HEK293T (cell line): ENCODE measurements at places on chromosomes 4 and X.
A peak's percentile ranks its signal among the peaks of the same experiment; 100 is the strongest.

DNA sequence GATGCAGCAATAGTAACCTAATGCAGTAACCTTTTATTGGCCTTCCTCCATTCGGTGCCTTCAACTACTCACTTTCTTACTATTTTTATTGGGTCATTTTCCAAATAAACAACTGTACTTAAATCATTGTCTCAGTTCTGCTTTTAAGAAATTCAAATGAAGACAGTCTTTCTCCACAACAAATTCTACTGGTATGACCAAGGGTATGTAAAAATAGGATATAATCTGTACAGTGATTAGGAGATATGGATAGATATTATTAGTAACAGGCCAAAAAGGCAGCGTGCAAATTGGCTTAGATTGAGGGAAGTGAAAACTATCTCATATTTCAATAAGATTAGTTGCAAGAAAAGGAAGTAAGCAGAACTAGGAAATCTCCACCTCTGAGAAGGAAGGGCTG is 177.4 kb upstream of the PPP1R2C start:
- DNase-seq, result no peak

GRCh38 chr4:70114096-70114495 is 39.9 kb upstream of the PRR27 start:
- no peak for DNase-seq

- no peak for DNase-seq
Measured at GRCh38 chr4:11106759-11107158, 321.9 kb downstream of the HS3ST1 start.

- DNase-seq, result no peak
Measured at GRCh38 chr4:184769141-184769765, 35.4 kb upstream of the CENPU start.

GRCh38 chr4:113358784-113359183 is 309.3 kb downstream of the ANK2 start:
- DNase-seq, result no peak

DNA sequence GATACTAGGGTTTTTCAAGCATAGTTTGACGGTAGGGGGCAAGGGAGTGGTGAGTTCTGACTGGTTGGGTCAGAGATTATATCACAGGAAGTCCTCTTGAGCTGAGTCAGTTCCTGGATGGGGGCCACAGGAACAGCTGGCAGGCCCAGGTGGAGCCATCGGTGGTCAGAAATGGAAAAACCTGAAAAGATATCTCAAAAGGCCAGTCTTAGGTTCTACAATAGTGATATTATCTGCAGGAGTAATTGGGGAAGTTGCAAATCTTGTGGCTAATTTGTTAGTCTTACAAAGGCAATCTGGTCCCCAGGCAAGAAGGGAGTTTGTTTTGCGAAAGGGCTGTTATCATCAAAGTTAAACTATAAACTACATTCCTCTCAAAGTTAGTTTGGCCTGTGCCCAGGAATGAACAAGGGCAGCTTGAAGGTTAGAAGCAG is 159.3 kb downstream of the PTCHD1 start:
- no peak for DNase-seq

- DNase-seq, result no peak
Measured at GRCh38 chr4:163540448-163540847, 46.0 kb downstream of the TMA16 start.

- DNase-seq, result no peak
Measured at GRCh38 chrX:52852110-52852860, 15.6 kb downstream of the XAGE3 start.

DNA sequence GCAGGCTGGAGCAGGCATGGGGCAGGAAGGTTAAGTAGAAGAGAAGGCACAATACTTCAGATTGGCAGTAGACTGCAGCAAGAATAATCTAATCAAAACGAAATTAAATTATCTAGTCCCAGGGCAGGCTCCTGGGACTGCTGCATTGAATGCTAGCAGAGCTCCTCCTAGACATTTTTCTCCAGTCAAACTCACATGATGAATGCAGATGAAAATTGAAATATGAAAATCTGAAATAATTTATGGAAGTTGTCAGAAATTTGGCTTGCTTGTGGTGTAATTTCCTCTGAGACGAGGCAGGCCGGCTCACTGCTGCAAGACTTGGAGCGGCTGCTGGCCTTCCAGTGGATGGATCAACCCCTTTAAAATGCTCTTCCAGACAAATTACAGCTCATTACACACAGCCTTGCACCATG is 78.0 kb upstream of the TMEM33 start:
- no peak for DNase-seq

- no peak for DNase-seq
Measured at GRCh38 chr4:77819404-77819842, 255 bp upstream of the CNOT6L start.

GRCh38 chrX:21940356-21940829 is at the start of gene SMS:
SMS (plus strand) TSS chrX:21940709; CDS start chrX:21940825, 116 bp downstream.
- peak; percentile 56 for DNase-seq

GRCh38 chr4:8410641-8411271 is 29.8 kb downstream of the ACOX3 start:
- DNase-seq, result peak; percentile 90

DNA sequence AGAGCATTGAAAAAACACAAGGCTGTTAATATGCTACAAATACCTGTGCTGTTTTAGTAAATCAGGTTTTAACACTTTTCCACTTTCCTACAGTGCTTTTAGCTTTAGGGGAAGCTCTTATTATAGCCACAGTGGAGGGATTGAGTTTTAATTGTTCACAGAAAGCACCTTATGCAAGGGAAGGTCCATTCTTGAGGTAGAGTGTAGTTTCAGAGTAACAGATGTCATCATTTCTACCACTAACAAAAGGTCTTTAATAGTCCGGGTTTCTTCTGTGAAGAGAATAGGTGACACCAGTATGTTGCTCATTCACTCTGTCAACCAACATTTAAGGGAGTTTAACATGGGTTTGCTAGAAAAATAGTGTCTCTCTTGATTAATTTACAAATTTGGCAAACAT is 104.4 kb downstream of the STIM2 start:
- no peak for DNase-seq

DNA sequence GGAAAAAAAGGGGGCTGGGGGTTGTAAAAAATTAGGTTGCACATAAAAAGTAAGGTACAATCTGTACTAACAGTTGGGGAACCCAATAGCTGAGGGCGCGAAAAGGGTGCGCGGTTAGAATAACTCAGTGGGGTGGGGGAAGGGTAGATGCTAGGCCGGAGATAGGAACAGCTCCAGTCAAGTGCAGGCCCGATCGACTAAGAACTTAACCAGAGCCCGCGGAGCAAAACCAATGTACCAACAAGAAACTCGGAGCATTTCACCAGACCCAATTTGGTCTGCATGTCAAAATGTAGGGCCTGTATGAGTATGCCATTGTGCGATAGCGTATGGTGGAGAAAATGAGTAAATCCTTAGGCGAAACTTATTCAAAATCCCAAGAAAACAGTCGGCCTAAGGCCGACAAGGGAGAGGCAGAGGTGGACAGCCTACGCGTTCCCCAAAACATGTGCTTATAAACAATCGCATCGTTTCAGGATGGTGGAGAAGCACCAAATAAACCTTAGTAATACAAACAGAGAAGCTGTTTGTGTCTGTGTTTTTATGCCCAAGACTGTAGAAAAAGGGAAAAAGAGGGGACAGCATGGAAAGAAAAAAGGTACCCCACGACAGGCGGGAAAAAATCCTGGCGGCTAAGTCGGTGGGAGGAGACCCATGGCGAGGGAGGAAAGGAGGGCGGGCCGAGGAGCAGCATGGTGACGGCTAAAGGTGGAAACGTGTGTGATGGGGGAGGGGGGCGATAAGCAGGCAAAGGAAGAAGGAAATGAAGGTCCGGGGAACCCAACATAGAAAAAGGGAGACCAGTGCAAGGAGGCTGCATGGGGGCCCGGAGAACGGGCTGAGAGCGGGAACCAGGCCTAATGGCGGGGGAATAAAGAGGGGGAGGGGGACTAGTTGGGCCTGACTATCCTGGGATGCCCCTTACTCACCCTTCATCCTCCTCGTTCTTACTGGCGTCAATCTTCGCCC is 990 bp downstream of the HNRNPD start:
- peak; percentile 66 for DNase-seq

- no peak for DNase-seq
Measured at GRCh38 chr4:7171191-7171900, 21.0 kb upstream of the SORCS2 start.

GRCh38 chr4:108029016-108029720 is 39.5 kb downstream of the HADH start:
- no peak for DNase-seq

GRCh38 chr4:141102367-141102766 is 30.9 kb downstream of the RNF150 start:
- no peak for DNase-seq
